ENCODE measurements at places on chromosomes 3 and 15.

GRCh38 chr3:61264281-61264680 lies 13.0 kb upstream of the FHIT start:
- no peak for DNase-seq

DNA sequence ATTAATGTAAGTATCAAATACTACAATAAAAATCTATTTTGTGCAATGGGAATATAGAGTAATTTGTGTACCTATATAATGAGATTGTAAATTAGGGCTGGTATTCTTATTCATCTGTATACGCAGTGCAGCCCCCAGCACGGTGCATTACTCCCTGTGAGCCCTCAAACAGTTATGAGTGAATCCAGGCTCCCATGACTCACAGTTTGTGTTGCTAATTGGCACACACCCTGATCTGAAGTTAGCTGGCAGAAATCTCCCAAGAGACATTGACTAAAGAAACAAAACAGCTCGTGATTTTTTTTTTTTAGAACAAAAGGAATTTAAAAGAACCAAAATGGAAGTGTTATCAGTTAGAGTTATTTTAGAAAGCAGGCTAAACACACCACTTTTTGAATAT lies 15.7 kb downstream of the GK5 start:
- no peak for DNase-seq

DNA sequence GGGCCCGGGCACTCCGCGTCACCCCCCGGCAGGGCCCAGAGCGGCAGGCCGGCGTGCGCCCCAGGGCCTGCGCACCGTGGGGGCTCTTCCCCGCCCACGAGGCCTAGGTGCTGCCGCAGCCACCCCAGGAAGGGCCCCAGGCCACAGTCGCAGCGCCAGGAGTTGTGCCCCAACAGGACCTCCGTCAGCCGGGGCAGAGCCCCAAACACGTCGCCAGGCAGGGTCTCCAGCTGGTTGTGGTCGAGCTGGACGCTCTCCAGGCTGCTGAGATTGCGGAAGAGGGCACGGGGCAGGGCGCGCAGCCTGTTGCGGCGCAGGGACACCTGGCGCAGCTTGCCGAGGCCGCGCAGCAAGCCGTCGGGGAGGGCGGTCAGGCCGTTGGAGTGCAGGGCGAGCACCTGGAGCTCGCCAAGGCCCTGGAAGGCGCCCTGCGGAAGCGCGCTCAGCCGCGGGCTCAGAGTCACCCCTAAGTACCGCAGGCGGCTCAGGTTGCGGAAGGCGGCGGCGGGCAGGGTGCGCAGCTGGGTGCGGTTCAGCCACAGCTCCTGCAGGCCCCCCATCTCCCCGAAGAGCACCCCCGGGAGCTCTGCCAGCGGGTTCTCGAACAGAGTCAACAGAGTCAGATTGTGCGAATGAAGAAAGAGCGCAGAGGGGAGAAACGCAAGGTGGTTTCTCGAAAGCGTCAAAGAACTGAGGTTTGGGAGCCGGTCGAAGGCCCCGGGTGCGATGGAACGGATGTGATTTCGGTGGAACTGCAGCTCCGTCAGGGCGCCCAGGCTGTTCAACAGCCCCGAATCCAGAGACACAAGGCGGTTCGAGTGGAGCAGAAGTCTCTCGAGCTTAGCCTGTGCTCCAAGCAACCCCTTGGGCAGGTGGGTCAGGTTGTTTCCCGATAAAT lies 2.0 kb downstream of the GP5 start:
- DNase-seq: no peak

DNA sequence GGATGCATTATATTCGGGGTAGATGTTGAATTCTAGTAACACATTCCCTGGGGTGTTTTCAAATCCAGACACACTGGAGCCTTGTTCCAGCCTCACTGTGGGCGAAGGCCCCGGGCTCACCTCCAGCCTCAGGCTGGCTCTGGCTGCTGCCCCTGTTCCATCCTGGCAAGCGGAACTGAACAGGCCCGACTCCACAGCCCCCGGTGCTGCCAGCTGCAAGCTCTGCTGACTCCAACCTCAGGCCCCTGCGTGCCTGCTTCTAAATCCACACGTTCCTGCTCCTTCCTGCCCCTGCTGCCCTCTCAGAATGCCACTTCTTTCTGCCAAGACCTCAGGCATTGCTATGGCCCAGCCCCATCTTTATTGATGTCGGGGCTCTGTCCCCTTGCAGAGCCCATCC lies 90.6 kb downstream of the LIPC start:
- DNase-seq: peak; percentile 75

GRCh38 chr15:36501063-36501678 lies 78.3 kb upstream of the CDIN1 start:
- DNase-seq: no peak

GRCh38 chr3:197372047-197372661 lies 73.7 kb upstream of the DLG1 start:
- DNase-seq: no peak

DNA sequence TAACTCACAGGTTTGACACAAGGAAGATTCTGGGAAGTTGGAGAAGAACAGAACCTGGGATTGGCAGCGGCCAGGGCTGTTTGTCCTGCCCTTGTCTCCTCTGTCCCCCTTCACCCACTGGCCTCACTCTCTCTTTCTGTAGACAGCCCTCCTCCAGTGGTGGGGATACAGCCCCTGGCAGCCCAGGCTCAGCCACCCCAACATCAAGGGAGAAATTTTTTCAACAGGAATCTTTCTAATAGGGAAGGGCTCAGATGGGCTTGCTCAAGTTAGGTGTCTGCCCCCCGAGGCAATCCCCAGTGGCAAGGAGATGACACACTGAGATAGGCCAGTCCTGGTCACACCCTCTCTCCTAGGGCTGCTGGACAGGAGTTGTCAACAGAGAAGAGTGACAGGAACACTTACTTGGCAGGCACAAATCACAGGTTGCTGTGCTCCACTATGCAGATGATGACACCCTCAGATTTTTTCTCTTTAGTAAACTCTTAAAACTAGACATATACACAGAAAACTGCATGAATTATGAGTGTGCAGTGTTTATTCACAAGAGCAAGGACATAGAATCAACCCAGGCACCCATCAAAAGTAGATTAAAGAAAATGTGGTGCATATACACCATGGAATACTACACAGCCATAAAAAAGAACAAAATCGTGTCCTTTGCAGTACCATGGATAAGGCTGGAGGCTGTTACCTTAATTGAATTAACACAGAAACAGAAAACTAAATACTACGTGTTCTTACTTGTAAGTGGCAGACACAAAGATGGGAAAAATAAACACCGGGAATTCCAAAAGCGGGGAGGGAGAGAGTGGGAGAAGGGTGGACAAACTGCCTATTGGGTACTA lies 36.3 kb downstream of the PLA2G4D start:
- no peak for DNase-seq

DNA sequence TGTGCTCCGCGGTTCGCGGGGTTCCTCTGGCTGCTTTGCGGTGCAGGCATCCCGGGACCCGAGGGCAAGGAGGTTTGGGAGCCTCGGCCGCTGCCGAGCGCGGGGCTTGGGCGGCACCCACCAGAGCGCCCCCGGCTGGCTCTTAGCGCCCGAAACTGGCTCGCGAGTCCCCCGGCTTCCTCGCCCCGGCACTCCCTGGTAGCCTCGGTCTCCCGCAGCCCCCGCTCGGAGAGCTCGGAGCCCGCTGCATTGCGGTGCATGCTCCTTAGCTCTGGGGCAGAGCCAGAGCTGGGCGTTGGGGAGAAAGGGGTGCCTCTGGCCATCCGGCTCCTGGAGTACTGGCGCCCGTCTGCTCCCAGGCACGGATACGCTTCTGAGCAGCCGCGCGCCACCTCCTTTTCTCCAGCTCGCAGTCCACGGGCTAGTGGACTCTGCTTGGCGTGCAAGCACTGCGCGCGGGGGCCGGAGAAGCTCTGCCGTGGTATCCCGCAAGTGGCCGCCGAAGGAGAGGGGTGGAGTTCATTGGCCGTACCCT lies 753 bp downstream of the EPHB1 start:
- DNase-seq: peak; percentile 33

- DNase-seq: no peak
Observed at GRCh38 chr3:65732051-65732935, 306.4 kb downstream of the MAGI1 start.

GRCh38 chr3:61996366-61996765 lies 377.0 kb downstream of the FEZF2 start:
- no peak for DNase-seq

DNA sequence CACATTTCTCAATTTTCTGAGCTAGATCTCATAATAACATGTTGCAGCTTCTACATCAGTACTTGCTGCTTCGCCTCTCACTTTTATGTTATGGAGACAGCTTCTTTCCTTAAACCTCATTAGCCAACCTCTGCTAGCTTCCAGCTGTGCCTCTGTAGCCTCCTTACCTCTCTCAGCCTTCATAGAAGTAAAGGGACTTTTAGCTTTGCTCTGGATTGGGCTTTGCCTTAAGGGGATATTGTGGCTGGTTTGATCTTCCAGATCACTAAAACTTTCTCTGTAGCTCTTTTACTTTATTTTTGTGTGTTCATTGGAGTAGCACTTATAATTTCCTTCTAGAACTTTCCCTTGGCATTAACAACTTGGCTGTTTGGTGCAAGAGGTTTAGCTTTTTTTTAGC lies 150.1 kb downstream of the ATG7 start:
- DNase-seq: no peak

- DNase-seq: no peak
Observed at GRCh38 chr15:65409036-65409631, 13.6 kb downstream of the IGDCC4 start.

- no peak for DNase-seq
Observed at GRCh38 chr3:108018552-108018951, 72.3 kb downstream of the CD47 start.

GRCh38 chr3:139746481-139746880 lies 68.7 kb upstream of the NMNAT3 start:
- DNase-seq: no peak

DNA sequence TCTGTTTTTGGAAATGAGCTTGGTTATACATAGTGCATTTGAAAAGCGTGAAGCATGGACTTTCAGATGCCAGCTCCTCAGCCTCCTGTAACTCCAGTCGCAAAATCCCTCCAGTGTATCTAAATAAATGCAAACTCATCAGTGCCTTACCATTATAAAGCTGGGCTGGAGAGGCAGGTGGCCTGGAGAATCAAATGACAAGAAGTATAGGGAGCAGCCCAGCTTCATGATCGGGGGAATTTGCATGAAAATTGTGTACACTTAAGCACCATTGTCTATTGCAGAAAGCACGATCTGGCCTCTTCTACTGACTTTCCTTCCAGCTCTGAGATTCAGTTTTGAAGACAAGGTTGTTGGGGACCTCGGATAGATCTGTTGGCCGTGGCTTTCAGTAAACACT lies 71.7 kb downstream of the IGF1R start:
- no peak for DNase-seq

- no peak for DNase-seq
Observed at GRCh38 chr3:178960181-178960580, 111.4 kb downstream of the ZMAT3 start.

DNA sequence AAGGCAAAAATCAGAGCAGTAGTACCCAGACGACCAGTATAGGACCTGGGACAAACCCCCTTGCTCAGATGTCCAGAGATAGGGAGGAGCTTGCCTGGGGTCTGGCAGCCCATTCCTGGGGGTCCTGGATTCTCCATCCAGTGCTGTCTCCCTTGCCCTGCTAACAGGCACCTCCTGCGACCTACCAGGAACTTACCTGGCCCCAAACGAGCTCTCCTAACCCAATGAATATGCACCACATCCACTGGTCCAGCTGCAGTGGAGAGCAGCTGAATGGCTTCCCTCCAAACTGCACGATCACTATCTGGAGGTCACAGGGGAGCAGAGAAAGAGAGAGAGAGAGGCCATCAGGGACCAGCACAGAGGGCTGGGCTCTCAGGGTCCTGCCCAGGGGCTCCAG lies 19.1 kb upstream of the SEC13 start:
- DNase-seq: no peak

GRCh38 chr15:29100486-29101000 lies 169.1 kb downstream of the NSMCE3 start:
- no peak for DNase-seq

DNA sequence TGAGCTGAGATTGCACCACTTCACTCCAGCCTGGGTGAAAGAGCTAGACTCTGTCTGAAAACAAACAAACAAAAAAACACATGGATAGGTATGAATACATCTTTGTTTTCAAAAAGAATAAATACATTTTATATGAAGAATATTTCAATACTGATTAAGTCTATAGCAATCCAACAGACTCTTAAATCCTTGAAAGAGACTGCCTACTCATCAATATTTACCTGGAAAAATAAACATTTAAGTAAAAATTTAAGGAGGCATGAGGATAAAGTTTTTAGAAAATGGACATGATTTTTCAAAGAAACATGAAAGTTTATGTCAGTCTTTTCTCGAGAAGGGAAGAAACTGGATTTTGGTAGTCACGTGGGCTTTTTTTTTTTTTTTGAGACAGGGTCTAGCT lies 5.4 kb downstream of the NKIRAS1 start:
- no peak for DNase-seq

DNA sequence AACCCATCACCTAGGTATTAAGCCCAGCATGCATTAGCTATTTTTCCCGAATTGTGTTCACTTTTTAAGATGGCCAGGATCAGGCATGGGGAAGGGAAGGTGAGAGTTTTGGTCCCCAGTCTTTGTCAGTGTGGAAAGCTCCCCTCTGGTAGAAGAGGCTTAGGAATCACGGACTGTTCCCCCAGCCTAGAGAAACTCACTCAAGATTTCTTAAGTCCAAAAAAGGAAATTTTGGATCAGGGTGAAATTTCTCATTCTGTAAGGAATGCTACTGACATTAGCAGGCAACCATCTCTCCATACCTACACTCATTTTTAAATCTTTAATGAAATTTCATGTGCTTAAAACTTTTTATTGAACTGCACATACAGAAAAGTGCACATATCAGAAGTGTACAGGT lies 70.3 kb upstream of the GALNT15 start:
- DNase-seq: no peak

DNA sequence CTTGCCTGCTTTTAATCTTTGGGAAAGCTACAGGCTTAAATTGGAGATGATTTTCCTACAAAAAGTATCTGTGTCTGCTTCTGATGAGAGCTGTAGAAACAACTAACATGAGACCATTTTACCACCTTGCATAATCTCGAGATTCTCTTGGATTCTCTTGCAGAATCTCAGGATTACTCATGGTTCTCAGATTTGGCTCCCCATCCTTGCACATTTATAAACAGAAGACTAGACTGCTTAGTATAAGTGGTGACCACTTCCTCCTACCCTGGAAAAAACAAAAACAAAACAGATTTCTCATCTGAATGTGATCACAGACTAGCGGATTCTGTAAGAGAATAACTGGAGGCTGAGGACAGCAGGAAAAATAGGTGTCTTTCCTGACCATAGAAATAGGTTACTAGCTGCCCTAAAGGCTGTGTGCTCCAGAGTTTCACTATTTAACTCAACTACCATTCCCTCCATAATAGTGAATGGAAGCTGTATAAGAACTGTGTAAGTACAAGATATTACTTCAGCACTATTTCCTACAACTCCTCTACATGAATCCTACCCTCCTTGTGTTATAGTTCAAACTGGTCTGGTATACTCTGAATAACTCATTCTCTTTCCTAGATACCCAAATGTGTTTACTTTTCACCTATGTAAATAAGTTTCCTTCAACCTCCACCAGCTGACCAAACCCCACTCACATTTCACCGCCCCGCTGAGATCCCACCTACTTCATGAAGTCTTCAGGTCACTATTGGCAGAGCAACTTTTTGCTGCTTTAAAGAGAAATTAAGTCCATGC lies 122.2 kb upstream of the C2CD4B start:
- no peak for DNase-seq

- no peak for DNase-seq
Observed at GRCh38 chr3:111846717-111847116, 12.3 kb upstream of the PHLDB2 start.

All from posterior cingulate gyrus (tissue), 11 donors.